ENCODE measurements at places on chromosomes 7 and 10.

- DNase-seq, result no peak
Measured at GRCh38 chr10:102603946-102604345, 40.3 kb upstream of the TRIM8 start.

- DNase-seq, result no peak
Measured at GRCh38 chr7:129739427-129739826, 127.9 kb downstream of the NRF1 start.

- no peak for DNase-seq
Measured at GRCh38 chr7:69436946-69437345, 161.3 kb upstream of the AUTS2 start.

DNA sequence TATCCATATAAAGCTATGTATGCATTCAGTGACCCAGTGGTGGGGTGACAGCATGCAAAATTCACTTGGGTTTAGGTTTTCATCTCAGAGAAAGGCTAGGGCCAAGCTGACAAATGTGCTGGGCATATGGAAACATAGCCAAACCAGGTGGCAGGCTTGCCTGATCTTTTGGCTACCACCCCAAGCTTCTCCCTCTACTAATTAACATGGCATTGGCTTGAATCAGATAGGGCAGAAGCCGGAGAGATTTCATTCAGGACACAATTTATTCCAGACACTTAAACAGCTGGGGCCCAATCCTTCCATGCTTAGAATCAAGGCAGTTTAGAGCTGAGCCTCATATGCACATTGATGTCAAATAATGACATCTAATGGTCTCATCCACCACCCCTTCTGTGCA is 95.5 kb upstream of the AGK start:
- no peak for DNase-seq

DNA sequence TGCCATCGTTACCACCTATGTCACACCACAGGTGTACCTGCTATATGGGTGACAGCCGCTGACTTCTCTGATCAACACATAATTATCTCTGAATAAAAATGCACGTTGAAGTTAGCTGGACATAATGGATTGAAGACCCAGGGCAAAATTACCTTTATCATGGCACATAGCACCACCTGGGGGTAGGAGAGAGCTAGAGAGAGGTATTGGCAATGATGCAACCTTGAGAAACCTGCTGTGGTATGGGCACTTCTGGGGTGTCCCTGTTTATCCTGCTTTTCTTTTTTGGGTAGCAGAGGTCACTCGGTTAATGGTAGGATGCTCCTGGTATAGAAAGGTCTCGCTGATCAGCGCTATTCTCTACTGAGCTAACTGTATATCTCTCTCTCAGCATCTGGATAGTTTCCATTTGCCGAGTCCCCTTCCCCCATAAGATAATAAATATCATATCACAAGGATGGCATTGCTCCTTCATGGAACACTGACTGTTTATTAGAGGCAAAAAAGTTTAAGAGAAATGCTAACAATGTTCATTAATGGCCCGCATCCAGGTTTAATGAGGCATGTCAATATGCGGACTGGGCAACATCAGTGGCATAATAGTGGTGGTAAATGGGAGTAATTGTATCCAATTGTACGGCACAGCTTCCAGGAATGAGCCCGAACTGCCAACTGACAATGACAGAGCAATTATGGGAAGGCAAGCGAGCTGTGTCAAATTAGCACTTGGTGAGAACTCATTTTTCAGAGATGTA is 323.1 kb downstream of the TFEC start:
- DNase-seq, result no peak

GRCh38 chr7:154423231-154423630 is 371.0 kb downstream of the DPP6 start:
- no peak for DNase-seq

DNA sequence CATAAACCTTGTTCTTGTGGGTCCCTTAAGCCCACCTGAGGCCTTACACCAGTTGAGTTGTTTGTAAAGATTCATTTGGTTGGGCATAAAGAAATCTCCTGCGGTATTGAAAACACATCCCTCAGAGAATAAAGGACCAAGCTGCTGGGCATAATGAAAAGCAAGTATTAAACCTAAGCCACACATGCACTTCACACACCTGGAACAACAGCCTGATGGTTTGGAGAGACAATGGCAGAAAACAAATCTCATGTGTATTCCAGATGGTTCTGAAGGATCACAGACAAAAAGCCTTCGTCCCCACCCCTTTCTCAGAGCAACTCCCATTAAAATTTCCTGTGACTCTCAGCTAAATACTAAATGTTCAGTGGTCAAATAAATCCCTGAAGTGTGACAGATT is 44.2 kb downstream of the FEZF1 start:
- no peak for DNase-seq

- DNase-seq, result no peak
Measured at GRCh38 chr10:71573562-71574518, 145.7 kb downstream of the C10orf105 start.

DNA sequence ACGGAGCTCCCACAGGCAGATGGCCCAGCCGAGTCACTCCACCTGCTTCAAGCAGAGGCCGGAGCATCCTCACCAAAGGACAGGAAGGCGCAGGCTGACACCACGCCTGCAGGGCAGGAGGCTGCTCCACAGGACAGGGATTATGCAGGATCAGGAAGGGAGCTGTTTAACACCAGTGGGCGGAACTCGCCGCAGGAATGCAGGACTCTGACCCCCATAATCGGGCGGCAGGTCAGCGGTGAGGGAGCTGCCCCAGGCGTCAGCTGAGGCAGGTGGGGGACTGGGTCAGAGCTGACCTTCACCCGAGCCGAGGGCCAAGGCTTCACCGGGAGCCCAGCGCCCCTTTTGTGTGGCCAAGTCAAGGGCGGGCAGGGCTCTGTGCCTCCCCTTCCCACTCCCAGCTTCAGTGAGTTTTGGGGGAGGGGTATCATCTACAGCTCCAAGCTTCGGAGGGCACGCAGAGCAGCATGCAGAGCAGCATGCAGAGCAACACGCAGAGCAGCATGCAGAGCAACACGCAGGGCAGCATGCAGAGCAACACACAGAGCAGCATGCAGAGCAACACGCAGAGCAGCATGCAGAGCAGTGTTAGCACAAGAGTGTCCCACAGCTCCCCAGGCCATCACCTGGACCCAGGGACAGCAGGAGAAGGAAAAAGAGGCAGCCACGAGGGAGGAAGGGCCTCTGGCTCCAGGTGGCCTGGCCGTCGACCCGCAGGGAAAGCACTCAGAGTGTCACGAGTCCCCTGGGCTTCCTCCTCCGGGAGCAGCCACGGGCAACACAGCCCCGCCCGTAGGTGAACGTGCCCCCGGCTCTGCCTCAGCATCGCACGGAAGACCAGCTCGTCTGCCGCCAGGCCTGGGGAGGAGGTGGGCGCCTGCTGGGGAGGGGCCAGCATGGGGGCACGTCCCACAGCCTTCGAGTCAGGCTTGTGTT is 151.7 kb upstream of the PPP2R2D start:
- no peak for DNase-seq

- no peak for DNase-seq
Measured at GRCh38 chr7:98884416-98884815, 6.1 kb downstream of the TRRAP start.

DNA sequence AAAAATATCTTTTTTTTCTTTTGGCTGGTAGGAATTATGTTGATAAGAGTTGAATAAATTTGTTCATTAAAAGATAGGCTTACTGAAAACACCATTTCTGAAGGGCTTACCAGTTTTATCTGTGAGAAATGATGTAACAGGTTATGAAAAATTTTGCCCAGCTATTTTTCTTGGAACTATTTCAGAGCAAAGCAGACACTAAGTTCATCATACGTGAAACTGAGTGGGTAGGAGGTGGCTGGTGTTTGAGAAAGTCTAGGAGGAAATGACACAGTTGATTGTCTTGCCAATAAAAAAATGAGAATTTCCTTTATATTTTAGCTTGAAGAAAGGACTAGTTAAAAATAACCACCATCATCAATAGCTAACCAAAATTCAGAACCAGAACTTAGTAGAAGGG is 6.2 kb upstream of the MRC1 start:
- DNase-seq, result no peak

DNA sequence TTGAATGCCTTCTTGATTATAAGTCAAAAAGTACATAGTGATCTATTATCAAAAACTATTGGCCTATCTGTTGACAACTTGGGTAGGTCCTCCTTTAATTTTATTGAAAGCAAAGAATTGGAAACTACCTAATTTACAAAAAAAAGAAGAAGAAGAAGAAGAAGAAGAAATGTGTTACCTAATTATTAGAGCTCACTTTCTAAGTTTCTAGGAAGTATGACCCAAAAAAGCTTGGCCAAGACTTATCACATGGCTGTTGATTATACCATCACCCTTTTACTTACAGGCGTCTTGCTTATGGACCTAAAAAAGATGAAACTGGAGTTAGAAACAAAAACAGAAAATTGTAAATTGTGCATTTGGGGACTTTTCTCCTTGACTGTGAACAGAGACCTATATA is 81.8 kb upstream of the PIK3CG start:
- DNase-seq, result no peak

DNA sequence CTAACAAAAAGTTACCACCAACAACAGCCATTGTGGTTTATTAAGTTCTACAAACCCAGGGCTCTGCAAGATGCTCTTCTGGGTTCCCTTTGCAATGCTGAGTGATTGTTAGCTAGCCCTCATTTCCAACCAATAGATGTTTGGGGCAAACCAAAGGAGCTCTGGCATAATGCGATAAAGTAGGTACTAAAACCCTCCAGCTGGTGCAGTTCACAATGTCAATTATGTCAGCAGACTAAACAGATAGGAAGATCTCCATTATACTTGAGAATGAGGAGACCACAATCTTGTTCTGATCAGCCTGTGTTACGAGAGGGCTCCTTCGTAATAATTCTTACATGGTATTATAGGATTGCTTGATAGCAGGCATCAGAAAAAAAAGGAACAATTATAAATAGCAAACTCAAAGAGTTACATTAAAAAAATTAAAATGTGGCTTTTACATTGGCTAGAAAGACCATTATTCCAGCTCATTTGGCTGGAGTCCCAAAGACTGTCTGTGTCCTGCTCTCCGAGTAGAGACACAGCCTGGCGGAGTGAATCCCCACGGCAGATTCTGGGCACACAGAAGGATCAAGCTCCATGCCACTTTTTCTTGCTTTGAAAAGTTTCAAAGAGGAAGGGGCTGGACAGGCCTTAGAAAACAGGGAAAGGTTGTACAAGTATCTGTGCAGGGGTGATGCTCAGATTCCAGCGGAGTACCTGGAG is 93.8 kb downstream of the ZRANB1 start:
- no peak for DNase-seq

DNA sequence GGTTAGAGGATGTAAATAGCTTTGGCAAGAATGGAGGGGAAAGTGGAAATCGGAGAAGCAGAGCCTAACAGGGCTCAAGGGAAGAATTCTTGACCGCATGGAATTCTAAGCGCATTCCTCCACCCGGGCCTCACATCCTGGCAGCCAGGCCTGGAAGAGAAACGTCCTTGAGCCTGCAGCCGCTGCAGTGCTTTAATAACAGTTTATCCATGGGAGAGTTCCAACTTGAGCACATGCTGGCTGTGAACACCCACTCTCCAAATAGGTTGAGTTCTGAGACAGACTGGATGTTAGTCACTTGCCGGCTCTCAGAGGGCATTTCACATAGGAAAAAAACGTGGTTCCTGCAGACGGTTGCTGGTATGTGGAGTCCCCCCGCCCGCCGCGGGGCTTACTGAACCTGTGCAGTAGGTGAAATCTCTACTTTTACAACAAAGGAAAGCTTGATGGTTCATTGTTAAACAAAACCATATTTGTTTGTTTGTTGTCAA is 61.4 kb upstream of the STEAP1B start:
- DNase-seq, result no peak

DNA sequence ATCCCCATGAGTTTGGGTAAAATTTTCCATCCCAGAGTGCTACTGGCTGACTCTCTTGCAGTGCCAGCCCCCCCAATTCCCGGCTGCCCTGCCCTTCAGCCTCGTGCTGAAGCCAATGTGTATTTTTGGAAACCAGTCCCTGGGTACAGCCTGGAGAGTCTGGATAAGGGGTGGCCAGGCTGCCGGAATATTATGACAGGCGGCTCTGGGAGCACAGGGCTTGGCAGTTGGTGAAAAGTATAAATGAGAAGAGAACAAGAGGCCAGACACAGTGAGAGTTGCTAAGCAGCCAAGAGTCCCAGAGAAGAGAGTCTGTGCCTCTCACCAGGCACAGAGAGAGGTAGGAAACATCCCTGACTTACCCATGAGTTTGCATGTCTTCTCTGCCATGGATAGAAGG is 53.6 kb downstream of the TMEM130 start:
- no peak for DNase-seq

DNA sequence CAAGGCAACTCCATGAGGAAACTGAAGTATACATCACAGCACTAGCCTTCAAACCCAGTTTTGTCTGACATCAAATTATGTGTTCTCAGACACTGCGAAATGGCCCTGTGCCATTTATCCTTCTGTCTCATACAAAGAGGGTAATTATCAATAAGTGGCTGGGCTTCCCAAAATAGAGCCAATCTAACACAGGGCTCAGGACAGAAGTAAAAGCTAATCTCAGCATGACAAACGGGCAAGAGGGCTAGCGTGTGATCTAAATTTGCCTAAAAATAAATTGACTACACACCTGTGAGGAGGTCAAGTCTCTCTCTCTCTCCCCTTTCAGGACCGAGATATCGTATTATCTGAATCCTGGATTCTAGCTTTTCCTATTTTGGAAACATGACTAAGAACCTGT is 67.2 kb downstream of the DGKB start:
- DNase-seq, result no peak

DNA sequence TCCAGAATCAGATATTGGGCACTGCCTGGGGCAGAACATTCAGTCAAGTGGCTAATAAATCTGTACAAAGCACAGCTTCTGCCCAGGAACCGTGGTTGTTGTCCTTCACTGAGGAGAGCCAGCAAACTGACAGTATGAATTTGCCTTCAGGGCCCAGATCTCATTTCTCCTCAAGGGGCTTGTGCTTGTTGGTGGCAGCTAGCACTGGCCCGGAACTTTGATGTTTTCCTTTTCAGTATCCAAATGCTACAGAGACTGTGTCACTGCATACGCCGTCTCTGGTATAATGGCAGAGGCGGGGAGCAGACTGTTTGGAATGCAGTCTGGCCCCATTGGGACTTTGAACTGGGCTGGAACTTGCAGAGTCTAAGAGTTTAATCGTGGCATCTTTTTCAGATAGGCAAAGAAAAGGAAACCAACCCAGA is 30.4 kb upstream of the ADD3 start:
- no peak for DNase-seq

DNA sequence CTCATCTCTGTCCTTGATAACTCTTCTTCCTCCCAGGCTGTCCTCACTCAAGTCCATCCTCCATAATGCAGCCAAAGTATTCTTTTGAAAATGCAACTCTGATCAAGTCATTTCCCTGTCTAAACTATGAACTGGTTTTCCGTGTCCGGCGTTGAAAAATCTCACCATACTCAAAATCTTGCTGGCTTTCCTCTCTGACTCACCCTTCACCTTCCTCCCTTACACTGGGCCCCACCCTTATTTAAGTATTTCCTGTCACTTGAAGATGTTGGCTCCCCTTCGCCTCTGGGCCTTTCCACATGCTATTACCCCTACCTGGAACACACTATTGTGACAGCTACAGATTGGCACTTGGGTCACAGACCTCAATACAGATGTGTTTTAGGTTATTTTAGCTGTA is 515.6 kb downstream of the INHBA start:
- no peak for DNase-seq

GRCh38 chr10:55466806-55467504 is 665.9 kb upstream of the PCDH15 start:
- DNase-seq, result no peak

Data from caudate nucleus (tissue), 63 donors.